ENCODE measurements at places on chromosomes 11 and 22. TPM values are rescaled to one million over a fixed set of nuclear protein-coding genes. Genes with fewer than 3 reads are reported as not detected.

PANX3 gene
- not detected for total RNA-seq

SLCO2B1 gene
- total RNA-seq, result 8.2 TPM

BATF2 gene
- 0.39 TPM for total RNA-seq

CYB561A3 gene
- 32.5 TPM for total RNA-seq

TTLL1 gene
- total RNA-seq, result 8.2 TPM

IL17REL gene
- total RNA-seq, result not detected

LARGE2 gene
- not detected for total RNA-seq

PRR33 gene
- not detected for total RNA-seq

MMP20 gene
- not detected for total RNA-seq

OR2D2 gene
- 0.25 TPM for total RNA-seq

OR52A1 gene
- total RNA-seq, result not detected

CHEK1 gene
- 12.6 TPM for total RNA-seq

TSSK2 gene
- not detected for total RNA-seq

PYGM gene
- 0.13 TPM for total RNA-seq

CKAP5 gene
- 61.4 TPM for total RNA-seq

CLCF1 gene
- 2.4 TPM for total RNA-seq

MS4A1 gene
- under 0.01 TPM for total RNA-seq

FAM181B gene
- not detected for total RNA-seq

SCGB2A2 gene
- total RNA-seq, result not detected

PAFAH1B2 gene
- total RNA-seq, result 172 TPM

TECTA gene
- 0.63 TPM for total RNA-seq

TEAD1 gene
- total RNA-seq, result 26.9 TPM

FAM83F gene
- total RNA-seq, result not detected

ANO5 gene
- under 0.01 TPM for total RNA-seq

PHF21B gene
- total RNA-seq, result not detected

KLHL22 gene
- total RNA-seq, result 14.9 TPM

THAP7 gene
- total RNA-seq, result 11.0 TPM

OR8G5 gene
- total RNA-seq, result not detected

TEF gene
- 3.0 TPM for total RNA-seq

IFITM10 gene
- 0.39 TPM for total RNA-seq

GRM5 gene
- under 0.01 TPM for total RNA-seq

BDNF gene
- under 0.01 TPM for total RNA-seq

TENM4 gene
- 0.13 TPM for total RNA-seq

MIAT gene
- 0.38 TPM for total RNA-seq

VPS37C gene
- 5.1 TPM for total RNA-seq

POU2AF1 gene
- total RNA-seq, result not detected

MCM5 gene
- total RNA-seq, result 60.5 TPM

FUT4 gene
- 3.7 TPM for total RNA-seq

GAL3ST3 gene
- 0.38 TPM for total RNA-seq

PLEKHB1 gene
- total RNA-seq, result 0.26 TPM

FOLR3 gene
- total RNA-seq, result not detected

RPS25 gene
- 629 TPM for total RNA-seq

FGF19 gene
- total RNA-seq, result not detected

HMBS gene
- total RNA-seq, result 4.5 TPM

LRP5 gene
- 55.8 TPM for total RNA-seq

ASCL2 gene
- total RNA-seq, result not detected

DEUP1 gene
- not detected for total RNA-seq

LAYN gene
- total RNA-seq, result 89.7 TPM

PES1 gene
- total RNA-seq, result 60.3 TPM

CCDC116 gene
- 0.13 TPM for total RNA-seq

Measured in dermis microvascular lymphatic vessel endothelial cell (primary cell).